ENCODE measurements at places on chromosomes 13 and 19.
A peak's percentile ranks its signal among the peaks of the same experiment; 100 is the strongest.

DNA sequence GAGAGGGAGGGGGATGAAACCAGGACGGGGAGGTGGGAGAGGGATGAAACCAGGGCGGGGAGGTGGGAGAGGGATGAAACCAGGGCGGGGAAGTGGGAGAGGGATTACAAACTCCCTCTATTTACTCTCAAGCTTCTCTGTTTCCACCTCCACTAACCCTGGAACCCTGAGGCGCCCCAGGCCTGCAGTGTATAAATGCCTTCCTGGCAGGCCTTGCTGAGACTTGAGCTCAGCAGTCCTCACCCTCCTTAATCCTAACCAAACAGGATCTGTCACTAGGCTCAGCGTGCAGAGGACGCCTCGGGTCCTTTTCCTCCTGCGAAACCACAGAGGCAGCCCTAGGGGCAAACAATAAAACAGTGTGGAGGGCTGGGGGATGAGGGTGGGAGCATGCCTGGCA, 32.1 kb upstream of the OR1M1 start:
- DNase-seq: no peak

DNA sequence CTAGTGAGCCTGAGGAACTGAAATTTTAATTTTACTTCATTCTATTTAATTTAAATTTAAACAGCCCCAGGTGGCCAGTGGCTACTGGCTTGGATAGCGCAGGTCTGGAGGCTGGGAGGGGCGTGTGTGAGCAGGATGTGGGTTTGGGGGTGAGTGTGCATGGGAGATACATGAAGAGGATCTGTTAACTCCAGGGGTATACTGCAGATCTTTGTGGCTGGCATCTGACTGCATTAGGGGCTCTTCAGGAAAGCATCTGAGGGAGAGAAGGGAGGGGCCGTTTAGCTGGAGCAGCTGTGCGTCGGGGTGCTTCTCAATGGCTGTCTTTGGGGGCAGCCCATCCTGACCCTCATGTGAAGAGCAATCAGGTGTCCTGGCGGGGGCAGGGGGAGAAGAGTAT, 6.8 kb downstream of the SHANK1 start:
- DNase-seq: no peak

DNA sequence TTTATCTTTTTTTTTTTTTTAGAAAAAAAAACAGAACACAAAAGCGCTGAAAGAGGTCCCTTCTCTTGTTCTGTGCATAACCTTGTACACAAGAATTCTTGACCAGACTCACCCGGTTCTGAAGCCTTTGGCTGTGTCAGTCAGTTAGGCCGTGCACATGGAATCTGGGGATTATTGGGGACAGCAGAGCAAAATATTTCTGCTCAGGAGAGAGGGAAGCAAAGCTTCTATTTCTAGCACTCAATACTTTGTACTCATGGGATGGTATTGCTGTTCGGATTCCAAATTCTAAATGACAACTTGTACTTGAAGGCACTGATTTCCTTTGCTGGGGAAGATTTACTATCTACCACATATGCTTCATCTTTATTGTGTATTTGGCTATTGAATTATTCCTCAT, 272.7 kb downstream of the NHLRC3 start:
- DNase-seq: no peak

- DNase-seq: no peak
Observed at GRCh38 chr19:6693681-6694080, 23.7 kb upstream of the TNFSF14 start.

DNA sequence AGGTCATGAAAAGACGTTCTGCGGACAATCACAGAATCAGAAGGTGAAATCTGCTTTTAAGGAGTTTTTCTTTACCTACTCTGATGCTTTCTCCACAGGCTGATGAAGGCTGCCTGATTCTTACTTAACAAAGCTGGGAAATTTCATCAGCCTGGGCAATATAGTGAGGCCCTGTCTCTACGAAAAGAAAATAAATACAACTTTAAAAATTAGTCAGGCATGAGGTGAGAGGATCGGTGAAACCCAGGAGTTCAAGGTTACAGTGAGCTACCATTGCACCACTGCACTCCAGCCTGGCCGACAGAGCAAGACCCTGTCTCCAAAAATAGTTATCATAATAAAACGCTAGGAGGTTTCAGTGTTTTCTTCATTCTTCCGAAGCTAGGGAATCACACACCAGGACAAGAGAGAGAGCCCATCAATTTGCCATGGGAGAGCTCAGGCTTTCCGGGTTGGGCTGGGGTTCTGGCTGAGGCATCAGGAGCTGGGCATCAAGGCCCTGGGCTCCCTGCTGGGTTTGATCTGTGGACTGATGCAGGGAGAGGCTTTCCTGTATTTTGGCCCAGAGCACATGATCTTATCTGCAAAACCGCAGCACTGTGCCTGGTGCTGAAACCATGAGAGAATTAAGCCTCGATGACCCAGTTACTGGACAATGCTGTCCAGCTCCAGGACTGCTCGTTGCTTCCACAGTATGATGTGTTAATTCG, 25.1 kb upstream of the CEBPG start:
- peak; percentile 23 for DNase-seq

- DNase-seq: peak; percentile 10
Observed at GRCh38 chr19:39765091-39766076, 13.3 kb upstream of the LEUTX start.
